H4 (cell line): ENCODE measurements at places on chromosomes 3 and 15. TPM values are rescaled to one million over a fixed set of nuclear protein-coding genes. Genes with fewer than 3 reads are reported as not detected.

The CAMK1 gene
- total RNA-seq: 4.9 and 16.6 TPM in 2 replicates

- no peak for DNase-seq
These were observed 270.0 kb upstream of the TBC1D5 start for GRCh38 chr3:18012436-18012835.

DNA sequence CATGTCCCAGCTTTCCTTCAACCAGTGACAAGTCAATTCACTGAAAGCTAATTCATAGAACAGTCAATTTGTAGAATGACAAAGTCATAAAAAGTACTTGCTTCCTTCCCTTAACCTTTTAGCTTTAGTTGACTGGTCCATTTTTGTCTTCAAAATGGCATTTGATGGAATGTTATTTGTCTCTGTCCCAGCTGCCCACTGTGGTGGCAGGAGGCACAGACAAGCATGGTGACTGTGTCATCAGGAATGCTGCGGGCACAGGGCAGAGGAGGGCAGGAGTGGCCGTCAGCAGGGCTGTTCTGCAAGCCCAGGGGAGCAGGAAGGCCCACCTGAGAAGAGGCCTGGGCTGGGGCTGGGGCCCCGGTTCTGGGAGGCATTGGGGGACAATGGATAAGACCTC, 10.0 kb downstream of the IQSEC1 start:
- DNase-seq: peak; percentile 59

GRCh38 chr3:57575966-57576626, 20.0 kb downstream of the PDE12 start:
- no peak for DNase-seq

GRCh38 chr15:50519740-50520425, 26.6 kb downstream of the USP50 start:
- peak; percentile 9 for DNase-seq
